Adipocyte (in vitro differentiated cells): ENCODE measurements at places on chromosomes 5 and 9.

DNA sequence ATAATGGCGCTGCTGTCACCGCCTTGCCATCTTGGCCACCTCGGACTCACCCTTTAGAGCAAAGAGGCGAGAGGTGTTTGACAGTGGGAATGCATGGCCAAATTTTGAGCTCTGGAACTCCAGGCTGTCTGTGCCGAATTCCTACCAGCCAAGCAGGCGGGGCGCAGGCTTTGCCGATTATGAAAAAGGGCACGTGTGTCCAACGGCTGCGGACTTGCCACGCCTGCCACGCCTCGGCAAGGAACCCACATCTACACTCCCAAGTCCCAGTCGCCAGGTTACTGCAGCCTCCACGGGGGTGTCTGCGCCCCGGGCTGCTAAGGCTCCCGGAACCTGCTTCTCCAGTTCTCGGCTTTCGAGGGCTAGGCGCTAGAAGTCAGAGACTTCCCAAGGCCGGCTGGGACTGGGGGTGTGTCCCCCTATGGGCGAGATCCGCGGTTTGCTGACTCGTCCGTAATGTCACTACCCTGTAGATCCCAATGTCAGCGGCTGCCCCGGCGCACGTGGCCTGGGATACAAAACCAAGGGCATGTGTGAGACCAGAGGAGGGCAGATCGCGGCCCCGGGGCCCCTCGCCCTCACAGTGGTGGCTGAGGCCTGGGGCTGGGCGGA lies 2.8 kb downstream of the NPR3 start:
- peak; percentile 77 for DNase-seq

GRCh38 chr9:93305497-93306020 lies 121.6 kb downstream of the WNK2 start:
- DNase-seq = no peak

DNA sequence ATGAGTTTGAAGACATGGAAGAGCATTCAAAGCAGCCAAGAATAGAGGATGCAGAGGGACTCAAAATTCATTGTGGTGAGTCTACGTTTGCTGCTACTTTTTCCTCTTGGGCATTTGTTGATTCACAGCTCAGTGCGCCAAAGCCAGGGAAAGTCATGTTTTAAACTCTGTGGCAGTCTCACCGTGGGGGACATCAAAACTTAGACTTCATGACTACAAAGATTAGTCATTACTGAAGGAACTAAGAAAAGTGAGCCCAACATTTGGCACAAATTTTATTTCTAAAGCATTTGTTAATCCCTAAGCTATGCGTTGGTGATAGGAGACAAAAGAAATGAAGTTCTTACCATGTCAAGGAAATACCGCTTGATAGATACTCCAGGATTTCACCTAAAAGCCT lies 73.7 kb upstream of the MTAP start:
- DNase-seq = peak; percentile 26

DNA sequence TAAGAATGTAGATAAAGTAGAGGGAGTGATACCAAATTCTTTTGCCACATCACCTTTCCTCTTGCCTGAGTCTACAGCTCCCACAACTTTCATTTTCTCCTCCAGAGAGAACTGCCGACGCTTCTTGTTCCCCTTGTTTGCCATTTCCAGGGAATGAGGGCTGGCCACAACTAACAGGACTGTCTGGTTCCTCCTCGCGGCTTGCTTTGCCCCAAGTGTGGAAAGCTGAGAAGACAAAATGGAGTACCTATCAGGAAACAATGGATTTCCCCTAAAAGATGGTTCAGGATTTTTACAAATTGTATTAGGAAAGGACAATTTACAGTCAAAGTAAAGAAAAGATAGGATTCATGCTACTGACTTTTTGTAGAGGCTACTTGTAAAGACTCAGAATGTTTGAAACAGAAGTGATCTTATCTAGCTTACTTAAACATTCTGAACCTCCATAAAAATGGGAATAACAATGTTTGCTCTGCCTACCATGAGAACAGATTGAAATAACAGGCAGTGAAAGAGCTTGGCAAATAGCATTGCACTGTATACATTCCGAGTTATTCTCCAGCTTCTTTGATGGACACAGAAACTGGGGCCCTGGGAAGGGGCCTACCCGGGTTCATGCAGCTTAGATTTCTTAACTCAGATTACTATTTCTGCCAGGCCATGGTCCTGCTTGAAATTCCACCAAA lies 4.1 kb downstream of the TIGD6 start:
- DNase-seq = no peak
